ENCODE measurements at places on chromosomes 5 and 9.

DNA sequence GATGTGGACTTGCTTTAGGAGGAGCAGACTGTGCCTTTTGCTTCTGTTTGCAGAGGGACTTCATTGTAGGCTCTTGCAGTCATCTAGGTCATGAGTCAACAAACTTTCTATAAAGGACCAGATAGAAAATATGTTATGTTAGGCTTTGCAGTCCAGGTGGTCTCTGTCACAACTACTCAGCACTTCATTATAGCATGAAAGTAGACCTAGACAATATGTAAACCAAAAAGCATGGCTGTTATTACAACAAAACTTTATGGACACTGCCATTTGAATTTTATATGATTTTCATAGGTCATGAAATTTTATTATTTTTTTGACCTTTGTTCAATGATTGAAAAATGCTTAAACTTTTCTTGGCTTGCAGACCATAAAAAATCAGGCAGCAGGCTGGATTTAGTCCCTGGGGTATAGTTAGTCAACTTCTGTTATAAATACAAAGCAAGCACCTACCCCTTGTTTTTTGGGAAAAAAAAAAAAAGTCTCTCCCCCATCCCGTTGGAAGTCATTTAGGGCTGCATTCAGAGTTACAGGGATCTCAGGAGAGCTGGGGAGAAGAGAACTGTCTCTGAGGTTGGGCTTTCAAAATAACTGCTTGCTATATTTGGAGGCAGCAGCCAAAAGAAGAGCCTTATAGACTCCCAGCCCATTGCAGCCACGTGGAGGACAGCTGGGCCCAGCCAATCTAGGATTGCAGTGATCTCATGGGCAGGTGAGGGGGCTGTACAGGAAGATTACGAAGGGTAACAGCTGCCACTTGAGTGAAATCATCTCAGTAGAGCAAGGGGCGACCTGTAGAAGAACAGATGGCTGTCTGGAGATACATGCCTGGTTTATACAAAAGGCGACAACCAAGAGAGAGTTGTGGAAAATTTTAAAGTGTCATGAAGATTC is 136.6 kb upstream of the TNC start:
- DNase-seq: no peak

DNA sequence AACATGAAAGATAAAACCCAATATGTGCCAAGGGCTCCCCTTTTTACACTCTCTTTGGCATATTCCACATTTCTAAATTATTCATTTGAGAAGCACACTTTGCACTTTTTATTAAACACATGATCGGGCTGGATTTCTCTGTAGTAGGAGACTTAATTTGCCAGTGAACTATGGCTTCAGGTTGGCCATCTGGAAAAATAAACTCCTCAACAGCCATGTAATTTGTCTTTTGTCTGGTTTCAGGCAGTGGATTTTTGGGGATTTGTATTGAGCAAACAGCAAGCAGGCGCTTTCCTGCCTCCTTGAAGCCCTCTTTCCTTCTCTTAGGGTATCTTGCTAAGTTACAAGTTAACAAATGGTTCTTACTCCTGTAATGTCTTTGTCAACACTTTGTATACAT is 73.0 kb upstream of the DMRTA1 start:
- no peak for DNase-seq

- peak; percentile 60 for DNase-seq
These were observed 29.5 kb upstream of the LHFPL2 start for GRCh38 chr5:78677777-78678668.

- DNase-seq: peak; percentile 73
These were observed 587.7 kb upstream of the GRAMD2B start for GRCh38 chr5:125835293-125836172.

DNA sequence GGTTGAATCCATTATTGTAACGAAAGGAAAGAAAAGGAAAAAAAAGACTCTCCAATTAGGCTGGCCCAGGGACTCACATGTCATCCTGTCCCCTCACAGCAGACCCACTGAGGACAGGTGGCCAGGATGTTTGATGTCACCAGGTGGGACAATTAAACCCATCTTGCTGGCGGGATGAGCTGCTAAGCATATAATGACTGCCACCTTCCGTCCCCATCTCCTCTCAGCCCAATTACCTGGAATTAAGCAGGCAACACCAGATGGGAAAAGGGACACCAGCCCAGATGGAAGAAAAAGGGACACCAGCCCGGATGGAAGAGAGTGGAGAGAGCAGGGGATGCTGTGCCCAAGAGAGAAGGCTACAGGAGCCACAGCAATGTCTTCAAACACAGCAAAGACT is 116.6 kb upstream of the SARDH start:
- DNase-seq: no peak

DNA sequence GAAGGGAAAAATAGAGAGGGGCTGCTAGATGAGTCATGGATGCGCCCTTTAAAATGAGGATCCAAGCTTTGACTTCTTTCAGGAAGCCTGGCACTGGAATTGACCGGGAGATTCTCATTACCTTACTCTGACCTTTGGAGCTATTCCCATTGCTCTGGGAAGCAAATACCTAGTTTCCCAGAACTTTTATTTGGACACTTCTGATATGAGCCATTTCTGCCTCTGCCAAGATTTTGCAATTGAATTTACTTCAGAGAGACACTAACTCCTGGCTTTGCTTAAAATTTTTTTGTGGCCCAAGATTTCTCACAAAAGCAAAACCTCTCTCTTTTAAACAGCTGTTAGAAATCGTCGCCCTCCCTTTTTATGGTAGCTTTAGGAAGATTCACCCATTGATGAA is 15.7 kb upstream of the AGXT2 start:
- no peak for DNase-seq

DNA sequence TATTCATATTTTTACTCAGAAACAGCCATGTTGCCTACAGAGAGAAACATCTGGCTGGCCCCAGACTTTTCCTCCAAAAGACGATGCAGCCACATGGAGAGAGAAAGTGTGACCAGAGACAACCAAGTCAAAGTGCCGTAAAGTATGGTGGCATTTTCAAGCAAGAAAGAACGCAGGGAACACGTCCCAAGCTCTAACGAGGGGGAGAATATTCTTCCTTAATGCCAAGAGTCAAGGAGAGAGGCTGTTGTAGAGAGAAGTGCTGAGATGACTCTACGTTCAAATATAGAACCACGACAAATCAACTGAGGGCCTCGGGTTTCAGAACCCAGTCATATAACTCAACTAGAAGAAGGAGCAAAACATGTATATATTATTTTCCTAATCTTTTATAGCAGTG is 55.9 kb downstream of the FNBP1 start:
- no peak for DNase-seq

DNA sequence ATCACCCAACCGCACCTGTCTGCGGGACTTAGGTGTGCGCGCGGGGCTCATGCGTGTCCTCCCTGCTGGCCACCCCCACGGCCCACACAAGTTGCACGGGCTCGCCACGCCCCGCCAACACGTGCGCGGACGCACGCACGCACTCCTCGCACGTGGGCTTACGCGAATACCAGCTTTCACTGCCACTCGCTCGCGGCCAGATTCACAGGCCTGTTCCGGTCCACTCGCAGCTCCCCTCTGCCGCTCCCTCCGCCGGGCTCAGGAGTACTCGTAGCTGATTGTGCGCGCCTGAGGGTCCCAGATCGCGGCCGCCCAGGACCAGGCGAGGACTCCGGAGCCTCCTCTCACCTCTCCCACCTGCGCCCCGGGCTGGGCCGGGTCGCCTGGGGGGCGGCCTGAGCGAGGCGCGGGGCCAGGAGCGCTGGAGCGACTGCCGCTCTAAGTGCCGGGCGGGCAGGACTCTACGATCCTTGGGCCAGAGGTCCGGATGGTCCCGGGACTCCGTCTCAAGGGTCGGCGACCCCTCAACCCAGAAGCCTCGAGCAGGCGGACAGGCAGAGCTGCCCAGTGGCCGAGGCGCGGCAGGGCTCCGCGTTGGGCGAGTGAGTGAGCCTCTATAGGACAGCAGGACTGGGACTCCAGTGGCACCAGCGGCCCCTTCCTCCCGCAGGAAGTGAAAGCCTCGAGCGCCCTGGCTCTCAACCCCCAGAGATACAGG is 3.4 kb downstream of the PCDHGC5 start:
- peak; percentile 57 for DNase-seq

DNA sequence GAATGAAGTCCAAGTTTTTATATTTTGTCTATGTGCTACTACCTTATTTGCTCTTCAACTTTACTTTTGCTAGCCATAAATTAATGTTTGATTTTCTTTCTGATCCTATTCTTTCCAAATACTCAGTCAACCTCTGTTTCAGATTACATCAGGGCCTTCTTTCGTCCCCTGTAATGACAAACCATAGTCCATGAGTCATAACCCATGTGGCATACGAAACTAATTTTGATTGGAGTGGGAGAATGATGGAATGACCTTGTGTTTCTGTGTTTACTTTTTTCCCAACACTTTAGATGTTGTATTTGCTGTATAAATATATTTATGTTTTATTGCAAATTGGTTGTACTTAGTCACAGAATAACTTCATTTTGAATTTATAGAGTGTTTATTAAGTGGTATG is 1043.1 kb downstream of the DTWD2 start:
- DNase-seq: no peak

- no peak for DNase-seq
These were observed 30.3 kb downstream of the ANGPTL2 start for GRCh38 chr9:127092041-127092608.

- DNase-seq: no peak
These were observed 14.9 kb downstream of the GAPT start for GRCh38 chr5:58505971-58506640.

- DNase-seq: no peak
These were observed 117.7 kb upstream of the FER start for GRCh38 chr5:108629779-108630528.

GRCh38 chr5:105132581-105132980 is 1570.0 kb upstream of the NUDT12 start:
- DNase-seq: no peak

DNA sequence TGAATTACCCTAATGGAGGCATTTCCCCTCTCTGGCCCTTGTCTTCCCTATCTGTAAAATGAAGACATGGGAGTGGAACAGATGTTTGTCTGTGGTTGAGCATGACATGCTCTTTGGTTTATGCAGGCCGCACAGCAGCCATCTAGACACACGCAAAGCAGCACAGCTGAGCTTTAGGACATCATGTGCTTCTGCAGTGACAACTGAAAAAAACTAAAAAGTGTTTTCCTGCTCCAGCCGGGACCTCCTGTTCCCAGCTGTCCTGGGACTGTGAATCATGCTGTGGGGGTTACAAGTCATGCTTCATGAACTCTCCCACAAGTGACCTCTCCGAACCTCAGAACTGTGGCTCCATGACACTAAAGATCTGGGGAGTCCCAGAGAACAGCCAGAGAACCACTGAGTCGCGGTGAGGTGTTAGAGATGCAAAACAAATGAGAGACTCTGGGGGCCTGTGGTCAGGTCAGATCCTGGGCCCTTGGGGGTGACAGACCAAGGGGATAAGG is 1.7 kb downstream of the SMIM3 start:
- no peak for DNase-seq

DNA sequence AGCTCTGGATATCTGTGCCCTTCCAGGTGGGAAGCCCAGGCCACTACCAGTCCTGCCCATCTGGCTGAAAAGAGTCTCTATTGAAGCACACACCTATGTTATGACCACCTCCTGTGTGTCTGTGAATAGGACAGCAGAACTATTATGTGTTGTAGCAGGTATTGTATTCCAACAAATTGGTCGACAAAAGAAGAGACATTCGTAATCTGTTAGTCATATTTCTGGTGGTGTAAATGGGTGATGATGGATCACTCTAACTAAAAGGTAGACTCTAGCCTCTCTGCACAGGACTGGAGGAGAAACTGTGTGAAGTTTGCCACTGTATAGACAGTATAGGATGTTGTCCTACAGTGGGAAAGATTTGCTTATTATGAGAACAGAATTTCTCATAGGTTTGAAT is 416.1 kb downstream of the TMEM38B start:
- no peak for DNase-seq

DNA sequence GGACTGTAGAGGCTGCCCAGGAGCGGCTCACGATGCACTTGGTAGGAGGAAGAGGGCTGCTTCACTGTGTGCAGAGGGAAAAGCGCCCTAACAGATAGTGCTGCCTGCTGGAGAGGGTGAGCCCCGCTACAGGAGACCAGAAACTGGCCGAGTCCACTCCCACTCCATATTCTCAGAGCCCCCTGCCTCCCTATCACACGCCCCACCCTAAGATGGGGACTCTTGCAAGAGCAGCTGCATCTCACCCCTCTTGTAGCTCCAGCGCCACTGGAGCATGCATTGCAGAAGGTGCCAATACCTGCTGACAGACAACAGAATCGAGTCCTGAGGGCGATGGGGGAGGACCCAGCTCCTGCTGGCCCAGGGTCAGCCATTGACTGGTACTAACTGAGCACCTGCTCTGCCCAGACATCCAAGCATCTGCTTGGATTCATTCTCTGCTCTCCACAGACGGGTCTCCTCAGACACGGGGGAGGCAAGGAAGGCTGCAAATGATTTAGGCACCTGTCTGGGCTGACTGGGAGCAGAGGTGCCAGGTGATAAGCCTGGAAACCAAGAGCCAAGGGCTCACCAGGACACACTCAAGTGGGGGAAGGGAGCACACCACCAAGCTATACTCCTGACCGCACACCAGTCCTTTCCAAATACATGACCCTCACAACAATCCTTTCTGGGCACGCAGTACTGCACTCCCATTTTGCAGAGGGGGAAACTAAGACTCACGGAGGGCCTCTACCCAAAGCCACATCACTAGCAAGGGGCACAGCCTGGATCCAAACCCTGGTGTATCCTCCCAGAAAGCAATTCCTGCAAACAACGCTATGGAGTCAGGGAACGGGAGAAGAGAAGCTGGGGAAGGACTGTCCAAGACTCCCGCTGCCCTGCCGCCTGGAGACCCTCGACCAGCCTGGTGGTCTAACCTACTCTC is 1.6 kb downstream of the BICD2 start:
- DNase-seq: no peak

- DNase-seq: no peak
These were observed 57.3 kb downstream of the UBE2QL1 start for GRCh38 chr5:6505783-6506557.

GRCh38 chr5:91641730-91642350 is 258.7 kb upstream of the ARRDC3 start:
- no peak for DNase-seq

- DNase-seq: peak; percentile 92
These were observed 266.2 kb downstream of the NSG2 start for GRCh38 chr5:174311531-174312269.

GRCh38 chr5:9513827-9514226 is 32.0 kb downstream of the SEMA5A start:
- peak; percentile 19 for DNase-seq

- DNase-seq: peak; percentile 58
These were observed 26.7 kb upstream of the RICTOR start for GRCh38 chr5:39100851-39101396.

DNA sequence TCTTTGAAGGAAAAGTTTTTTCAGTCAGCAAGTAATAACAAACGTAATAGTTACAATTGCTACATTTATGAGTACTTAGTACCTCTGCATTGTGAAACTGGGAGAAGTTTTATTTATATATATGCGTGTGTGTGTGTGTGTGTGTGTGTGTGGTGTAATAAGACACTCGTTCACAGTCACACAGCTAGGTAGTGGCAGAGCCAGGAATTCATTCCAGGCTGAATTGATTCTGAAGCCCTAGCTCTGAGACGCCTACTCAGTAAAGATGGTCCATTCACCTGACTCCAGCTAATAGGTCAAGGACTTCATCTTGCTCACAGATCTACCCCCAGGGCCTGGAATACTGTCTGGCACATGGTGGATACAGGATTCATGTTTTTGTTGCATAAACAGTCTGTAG is 13.6 kb upstream of the CAST start:
- no peak for DNase-seq

- no peak for DNase-seq
These were observed 15.9 kb downstream of the QRFP start for GRCh38 chr9:130880599-130881220.

- no peak for DNase-seq
These were observed 22.9 kb downstream of the C5orf15 start for GRCh38 chr5:133945568-133945967.

GRCh38 chr9:84170521-84171141 is 169.9 kb downstream of the SLC28A3 start:
- DNase-seq: peak; percentile 57
